Stimulated activated CD4-positive, alpha-beta T cell treated with anti-CD3 and anti-CD28 coated beads, Interleukin-12 subunit alpha, Interleukin-12 subunit beta, amount 100 ng/mL, for 48 hours (primary cell): ENCODE measurements at places on chromosomes 3 and 15.

GRCh38 chr15:101191242-101191641 lies 60.6 kb downstream of the CHSY1 start:
- DNase-seq, result no peak

DNA sequence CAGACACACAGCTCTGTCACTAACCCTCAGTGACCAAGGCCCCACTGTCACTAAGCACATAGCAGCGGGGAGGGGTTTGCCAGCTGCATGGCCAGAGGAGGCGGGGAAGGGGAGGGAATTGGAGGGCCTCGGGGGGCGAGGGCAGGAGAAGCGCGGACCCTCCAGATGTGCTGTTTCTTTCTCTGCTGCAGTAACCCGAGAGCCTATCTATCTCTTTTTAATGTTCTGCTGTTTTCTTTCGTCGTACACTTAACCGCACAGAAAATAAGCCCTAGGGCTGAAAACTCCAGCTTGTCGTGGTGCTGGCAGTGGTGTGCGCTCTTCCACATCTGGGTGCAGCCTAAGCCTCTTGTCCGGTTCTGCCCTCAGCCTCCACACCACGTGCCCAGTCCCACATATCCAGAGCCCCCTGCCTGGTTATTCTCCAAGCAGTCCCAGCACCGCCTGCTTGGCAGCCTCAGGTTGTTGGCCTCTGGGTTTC lies 51.1 kb downstream of the BDH1 start:
- no peak for DNase-seq

GRCh38 chr3:42605546-42606173 lies 5.2 kb downstream of the NKTR start:
- DNase-seq, result no peak

GRCh38 chr3:142040941-142041491 lies 108.3 kb downstream of the TFDP2 start:
- DNase-seq, result no peak

GRCh38 chr15:74438721-74439316 lies 5.1 kb upstream of the SEMA7A start:
- DNase-seq, result peak; percentile 70

- DNase-seq, result no peak
These were observed 21.6 kb downstream of the MCTP2 start for GRCh38 chr15:94252906-94253491.
